ENCODE measurements at places on chromosomes 13 and 19.

GRCh38 chr13:30394751-30395191 lies 27.5 kb upstream of the UBE2L5 start:
- DNase-seq: no peak

- DNase-seq: no peak
Measured at GRCh38 chr13:26476111-26476781, 81.2 kb upstream of the WASF3 start.

DNA sequence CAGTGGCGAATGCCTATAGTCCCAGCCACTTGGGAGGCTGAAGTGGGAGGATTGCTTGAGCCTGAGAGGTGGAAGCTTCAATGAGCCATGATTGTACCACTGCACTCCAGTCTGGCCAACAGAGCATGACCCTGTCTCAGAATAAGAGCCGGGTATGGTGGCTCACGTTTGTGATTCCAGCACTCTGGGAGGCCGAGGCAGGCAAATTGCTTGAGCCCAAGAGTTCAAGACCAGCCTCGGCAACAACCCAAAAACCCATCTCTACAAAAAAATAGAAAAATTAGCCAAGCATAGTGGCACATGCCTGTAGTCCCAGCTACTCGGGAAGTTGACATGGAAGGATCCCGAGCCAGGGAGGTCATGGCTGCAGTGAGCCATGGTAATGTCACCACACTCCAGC lies 5.3 kb upstream of the NECTIN2 start:
- DNase-seq: no peak

GRCh38 chr13:50589651-50590054 lies 253.8 kb downstream of the DLEU7 start:
- DNase-seq: no peak

GRCh38 chr13:28650284-28650683 lies 8.6 kb upstream of the POMP start:
- no peak for DNase-seq

DNA sequence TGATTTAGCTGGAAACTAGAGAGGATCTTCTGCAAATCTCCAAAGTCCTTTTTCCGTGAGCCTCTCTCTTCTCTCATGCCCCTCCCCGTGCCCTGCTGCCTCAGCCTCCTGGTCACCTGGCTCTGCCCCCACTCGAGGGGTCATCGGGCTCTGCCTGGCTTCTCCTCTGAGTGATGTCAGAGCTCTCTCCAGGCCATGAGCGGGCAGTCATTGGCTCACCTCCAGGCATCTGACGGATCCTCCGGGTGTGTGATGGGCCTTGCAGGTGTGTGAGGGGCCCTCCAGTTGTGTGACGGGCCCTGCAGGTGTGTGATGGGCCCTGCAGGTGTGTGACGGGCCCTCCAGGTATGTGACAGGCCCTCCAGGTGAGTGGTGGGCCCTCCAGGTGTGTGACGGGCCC lies 10.3 kb upstream of the GAS6 start:
- no peak for DNase-seq

- DNase-seq: peak; percentile 90
Measured at GRCh38 chr19:45443462-45444317, 20.0 kb upstream of the ERCC1 start.

- no peak for DNase-seq
Measured at GRCh38 chr19:8105471-8105870, 43.9 kb downstream of the FBN3 start.

GRCh38 chr19:47790398-47790814 lies 11.9 kb downstream of the SELENOW start:
- no peak for DNase-seq

- DNase-seq: no peak
Measured at GRCh38 chr19:3135961-3136683, at the start of gene GNA15. TSS of gene GNA15 (plus strand) at chr19:3136033. CDS start at chr19:3136451, 418 bp downstream.

- no peak for DNase-seq
Measured at GRCh38 chr19:35478794-35479677, 11.2 kb downstream of the KRTDAP start.

DNA sequence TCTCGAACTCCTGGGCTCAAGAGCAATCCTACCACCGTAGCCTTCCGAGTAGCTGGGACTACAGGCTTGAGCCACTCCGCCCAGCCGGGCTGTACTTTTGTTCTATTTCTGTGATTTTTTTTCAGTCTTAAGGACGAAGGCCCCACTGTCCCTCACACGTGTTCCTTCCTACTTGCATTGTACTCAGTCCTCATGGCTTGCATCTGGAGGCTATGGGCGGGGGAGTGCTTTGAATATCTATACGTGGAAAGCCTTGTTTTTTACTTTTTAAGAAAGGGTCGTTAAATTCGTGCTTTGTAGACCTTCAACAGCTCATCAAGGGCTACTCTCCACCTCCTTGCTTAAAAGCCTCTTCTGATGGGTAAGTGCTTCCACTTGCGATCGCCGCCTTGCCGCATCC lies 36.8 kb downstream of the NLRP12 start:
- DNase-seq: no peak

DNA sequence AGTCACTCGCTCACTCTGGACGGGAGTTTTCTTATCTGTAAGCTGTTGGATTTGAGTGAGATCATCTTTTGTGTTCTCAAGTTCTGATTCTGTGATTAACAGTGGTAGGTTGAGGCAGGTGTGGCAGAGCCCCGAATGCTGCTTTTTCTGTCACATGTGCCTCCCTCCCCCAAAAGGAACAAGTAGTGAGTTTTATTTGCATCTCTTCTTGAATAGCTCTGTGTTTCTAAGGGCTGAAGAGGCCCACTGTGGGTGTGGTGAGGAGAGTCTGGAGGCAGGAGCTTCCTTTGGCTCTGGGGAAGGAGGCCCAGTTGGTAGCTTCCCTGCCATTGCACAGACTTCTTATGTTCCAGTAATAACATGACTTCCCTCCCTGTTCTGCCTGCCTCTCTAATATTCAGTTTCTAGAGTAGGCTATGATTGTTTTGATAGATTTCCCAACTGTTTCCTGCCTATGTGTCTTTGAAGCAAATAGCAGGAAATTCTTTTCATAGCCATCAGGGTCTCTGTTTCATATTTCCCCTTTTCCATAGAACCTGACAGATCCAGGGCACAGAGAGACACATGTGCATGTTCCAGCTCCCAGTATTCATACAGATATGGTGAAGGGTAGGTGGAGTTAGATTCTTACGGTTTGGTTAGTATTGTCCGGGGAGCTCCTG lies 23.9 kb upstream of the CXCL17 start:
- no peak for DNase-seq

DNA sequence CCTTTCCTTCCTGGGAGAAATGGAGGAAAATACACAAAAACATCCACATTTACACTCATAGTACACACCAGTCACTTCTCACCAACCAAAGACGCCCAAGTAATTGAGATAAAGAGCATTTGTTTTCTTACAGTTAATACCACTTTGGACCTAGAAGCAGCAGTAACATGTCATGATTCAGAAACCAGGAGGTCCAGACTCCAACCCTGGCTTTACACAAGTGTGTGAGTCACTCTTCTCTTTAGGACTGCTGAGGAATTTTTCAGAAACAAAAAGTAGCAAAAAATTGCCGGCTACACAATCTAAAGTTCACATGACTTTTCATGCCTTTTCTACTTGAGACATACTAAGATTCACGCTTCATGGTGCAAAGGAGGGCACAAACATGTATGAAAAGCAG lies 42.1 kb downstream of the TUBGCP3 start:
- no peak for DNase-seq

- DNase-seq: peak; percentile 41
Measured at GRCh38 chr13:113552079-113552478, 32.5 kb upstream of the TFDP1 start.

- DNase-seq: no peak
Measured at GRCh38 chr13:80303225-80303811, 37.6 kb downstream of the SPRY2 start.

DNA sequence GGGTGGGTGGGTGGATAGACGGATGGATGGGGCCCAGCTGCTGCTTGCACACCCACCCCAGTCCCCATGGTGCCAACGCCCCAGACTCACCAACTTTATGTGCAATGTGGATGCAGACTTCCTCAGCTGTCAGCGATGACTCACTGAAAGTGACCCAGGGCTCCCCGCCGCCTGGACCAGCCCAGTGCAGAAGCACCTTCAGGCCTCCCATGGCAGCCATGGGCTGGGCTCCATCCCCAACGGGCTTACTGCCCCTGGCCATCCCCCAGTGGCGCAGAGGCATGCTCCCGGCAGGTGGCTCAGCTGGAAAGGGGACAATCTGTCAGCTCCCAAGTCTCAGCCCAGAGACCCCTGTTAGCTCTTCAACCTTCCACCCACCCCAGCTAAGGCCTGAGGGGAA lies 2.2 kb downstream of the TYK2 start:
- DNase-seq: no peak

GRCh38 chr13:46492946-46493345 lies 60.0 kb upstream of the LRCH1 start:
- DNase-seq: no peak

DNA sequence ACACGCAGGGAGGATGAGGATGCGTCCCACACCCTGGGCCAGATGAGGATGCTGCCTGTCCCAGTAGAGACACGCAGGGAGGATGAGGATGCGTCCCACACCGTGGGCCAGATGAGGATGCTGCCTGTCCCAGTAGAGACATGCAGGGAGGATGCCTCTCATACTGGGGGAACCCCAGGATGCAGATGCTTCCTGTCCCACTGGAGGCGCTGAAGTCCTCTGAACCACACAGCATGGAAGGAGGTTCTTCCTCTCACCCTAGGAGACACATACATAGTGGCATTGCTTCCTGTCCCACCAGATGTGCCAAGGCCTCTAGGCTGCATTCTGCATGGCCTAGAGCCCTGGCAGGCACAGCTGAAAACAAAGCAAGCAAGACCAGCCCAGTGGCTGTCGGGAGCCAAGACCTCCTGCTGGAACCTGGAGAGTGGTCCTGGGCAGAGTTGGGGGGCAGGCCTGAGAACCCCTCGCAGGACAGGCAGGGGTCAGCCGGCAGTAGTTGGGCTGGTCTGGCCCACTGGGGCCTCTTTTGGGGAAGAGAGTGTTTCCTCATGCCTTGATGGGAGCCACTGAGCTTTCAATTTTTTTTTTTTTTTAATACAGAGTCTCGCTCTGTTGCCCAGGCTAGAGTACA lies 4.3 kb downstream of the HPN start:
- no peak for DNase-seq

- DNase-seq: no peak
Measured at GRCh38 chr19:31334101-31334848, 15.0 kb downstream of the TSHZ3 start.

GRCh38 chr19:1487576-1488281 lies 2.4 kb downstream of the PCSK4 start:
- no peak for DNase-seq

GRCh38 chr19:6056801-6057650 lies 53.3 kb downstream of the RFX2 start:
- peak; percentile 70 for DNase-seq

DNA sequence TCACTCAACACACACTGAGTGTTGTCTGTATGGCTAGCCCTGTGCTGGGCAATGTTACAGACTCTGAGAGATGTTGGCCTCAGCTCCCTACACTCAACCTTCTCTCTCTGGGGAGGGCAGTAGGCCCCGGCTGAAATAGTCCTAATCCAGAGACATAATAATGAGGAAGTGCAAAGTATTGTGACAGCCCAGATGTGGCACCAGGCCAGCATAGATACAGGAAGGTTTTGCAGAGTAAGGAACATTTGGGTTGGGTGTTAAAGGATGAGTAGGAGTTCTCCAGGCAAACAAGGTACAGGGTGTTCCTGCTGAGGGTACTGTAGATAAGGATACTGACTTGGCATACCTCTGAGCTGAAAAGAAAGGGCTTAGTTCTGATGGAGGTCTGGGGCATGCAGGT lies 2.4 kb downstream of the LIN7B start:
- no peak for DNase-seq

GRCh38 chr13:45615501-45616101 lies at the start of gene ERICH6B:
TSS of gene ERICH6B (minus strand) at chr13:45615739. CDS start at chr13:45597005, 18,734 bp downstream.
- no peak for DNase-seq

DNA sequence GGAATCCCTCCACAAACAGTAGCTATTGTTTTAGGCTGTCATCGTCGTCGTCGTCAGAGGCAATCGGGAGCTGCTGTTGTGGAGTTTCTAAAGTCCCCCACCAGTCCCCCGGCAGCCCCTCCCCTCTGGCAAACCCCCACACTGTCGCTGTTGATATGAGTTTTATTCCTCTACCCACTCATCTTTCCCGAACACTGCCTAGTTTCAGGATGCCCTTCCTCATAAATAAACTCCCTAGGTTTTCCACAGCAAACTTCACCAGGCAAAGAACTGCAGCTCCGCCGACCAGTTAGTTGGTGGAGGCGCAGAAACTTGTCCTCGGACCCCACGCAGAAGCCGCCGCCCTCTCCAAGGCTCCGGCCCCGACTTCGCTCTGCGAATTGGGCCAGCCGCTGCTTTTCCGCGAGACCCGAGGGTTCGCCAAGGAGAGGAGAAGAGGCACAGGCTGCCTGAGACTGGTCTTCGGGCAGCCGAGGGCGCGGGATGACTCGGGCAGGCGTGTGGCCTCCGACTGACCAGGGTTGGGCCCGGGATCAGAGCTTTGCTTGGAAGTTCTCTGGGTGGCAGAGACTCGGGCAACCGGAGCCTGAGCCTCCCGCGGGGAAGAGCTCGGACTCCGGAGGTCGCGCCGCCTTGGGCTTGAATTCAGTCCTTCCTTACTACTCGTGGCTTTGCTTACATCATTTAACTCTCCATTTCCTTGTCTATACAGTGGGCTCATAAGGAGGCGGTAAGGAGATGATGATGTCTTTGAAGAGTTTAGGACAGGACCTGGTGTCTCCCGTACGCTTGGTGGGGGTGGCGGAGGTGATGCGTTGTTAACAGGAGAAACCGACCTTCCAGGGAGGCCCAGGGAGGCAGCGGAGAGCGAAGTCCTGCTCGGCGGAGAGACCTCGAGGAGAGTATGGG lies 7.9 kb downstream of the PDX1 start:
- no peak for DNase-seq

GRCh38 chr19:6459262-6460098 lies at the start of gene SLC25A23:
TSS of gene SLC25A23 (minus strand) at chr19:6459792. CDS start at chr19:6459628, 164 bp downstream.
- DNase-seq: peak; percentile 90

- no peak for DNase-seq
Measured at GRCh38 chr19:54620464-54620863, 9.8 kb upstream of the LILRB1 start.

DNA sequence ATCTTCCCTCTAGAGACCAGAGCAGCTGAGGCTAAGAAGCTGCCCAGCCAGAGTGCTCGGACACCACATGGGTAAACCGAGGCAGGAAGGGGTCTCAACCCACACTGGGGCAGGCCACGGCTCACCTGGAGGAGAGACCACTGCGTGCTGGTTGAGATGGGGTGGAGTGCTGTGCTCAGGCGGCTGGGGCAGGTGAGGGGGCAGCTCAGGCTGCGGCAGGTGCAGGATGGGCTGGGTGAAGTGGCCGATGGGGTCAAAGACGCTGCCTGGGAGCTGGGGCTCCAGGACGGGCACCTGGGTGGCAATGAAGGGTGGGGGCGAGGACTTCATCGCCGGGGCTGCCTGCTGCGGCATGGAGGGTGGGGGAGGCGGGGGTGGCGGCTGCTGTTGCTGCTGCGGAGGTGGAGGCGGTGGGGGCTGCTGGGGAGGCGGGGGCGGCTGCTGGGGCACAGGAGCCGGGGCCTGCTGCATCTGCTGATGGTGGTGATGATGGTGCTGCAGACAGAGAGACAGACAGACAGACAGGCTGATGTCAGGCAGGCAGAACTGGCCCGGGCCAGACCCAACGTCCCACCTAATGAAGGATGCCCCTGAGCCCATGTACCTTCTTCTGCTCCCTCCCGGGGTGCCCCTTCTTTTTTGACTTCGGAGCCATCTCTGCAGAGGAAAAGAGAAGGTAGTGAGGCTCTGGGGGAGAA lies 12.0 kb upstream of the EPHX3 start:
- DNase-seq: no peak

GRCh38 chr13:110301083-110301482 lies 5.9 kb downstream of the COL4A1 start:
- DNase-seq: peak; percentile 49

- no peak for DNase-seq
Measured at GRCh38 chr13:42071672-42072419, 23.4 kb downstream of the DGKH start.

All from left forelimb (tissue), 1 donor.